ENCODE measurements at places on chromosomes 6 and 20.
A peak's percentile ranks its signal among the peaks of the same experiment; 100 is the strongest.

GRCh38 chr6:4644996-4645395, 131.2 kb upstream of the CDYL start:
- no peak for DNase-seq

- no peak for DNase-seq
These were observed 59.0 kb downstream of the PSMG4 start for GRCh38 chr6:3317741-3318211.

DNA sequence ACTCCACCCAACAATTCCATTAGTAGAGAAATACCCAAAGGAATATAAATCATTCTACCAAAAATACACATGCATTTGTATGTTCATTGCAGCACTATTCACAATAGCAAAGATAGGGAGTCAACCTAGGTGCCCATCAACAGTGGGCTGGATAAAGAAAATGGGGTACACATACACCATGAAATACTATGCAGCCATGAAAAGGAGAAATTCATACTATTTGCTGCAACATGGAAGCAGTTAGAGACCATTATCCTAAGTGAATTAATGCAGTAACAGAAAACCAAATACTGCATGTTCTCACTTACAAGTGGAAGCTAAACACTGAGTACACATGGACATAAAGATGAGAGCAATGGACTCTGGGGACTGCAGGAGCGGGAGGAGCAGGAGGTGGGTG, 72.4 kb upstream of the MBOAT1 start:
- no peak for DNase-seq

- no peak for DNase-seq
These were observed 47.9 kb downstream of the KHDC1L start for GRCh38 chr6:73177221-73177944.

DNA sequence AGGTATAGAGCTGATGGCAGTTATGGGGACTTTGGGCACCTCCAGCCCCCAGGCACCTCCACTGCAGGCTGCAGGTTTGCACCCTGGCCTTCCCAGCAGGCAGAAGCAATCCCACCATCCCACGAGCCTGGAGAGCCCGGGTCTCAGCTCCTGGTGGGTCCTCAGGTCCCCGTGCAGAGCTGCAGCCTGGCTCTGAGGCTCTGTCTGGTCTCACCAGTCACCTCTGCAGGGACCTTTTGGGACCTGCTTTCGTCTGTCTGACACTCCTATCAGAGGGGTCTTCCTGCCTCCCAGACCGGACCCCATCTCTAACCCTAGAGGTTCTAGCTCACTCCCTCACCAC, 41.9 kb downstream of the FGD2 start:
- DNase-seq, result no peak

- peak; percentile 4 for DNase-seq
These were observed 5.8 kb downstream of the C6orf132 start for GRCh38 chr6:42136508-42137193.
